ENCODE measurements at places on chromosomes 11 and 22.

DNA sequence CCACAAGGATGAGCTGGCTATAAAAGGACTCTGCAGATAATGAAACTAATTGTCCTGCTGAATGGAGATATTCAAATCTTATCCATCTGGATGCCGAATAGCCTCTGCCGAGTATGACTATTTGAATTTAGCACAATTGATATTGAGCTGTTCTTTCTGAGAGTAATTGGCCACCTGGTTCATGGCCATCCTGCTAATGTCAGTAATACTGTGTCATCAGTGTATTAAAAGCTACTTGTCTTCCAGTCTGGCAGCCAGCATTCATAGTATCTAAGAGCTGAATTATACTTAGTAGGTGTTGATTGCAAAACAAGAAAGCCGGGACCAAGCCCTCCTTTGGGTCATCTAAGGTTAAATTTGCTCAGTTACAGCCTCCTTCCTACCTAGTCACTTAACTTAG lies 310.7 kb upstream of the NCAM1 start:
- DNase-seq = no peak

- DNase-seq = no peak
Measured at GRCh38 chr11:128603003-128603696, 15.8 kb upstream of the ETS1 start.

GRCh38 chr22:37324340-37325038 lies 42.2 kb downstream of the CYTH4 start:
- DNase-seq = no peak

GRCh38 chr11:93591247-93591898 lies 48.2 kb upstream of the SMCO4 start:
- DNase-seq = no peak

GRCh38 chr22:39856588-39856987 lies 37.0 kb downstream of the ENTHD1 start:
- no peak for DNase-seq

GRCh38 chr11:14373941-14374646 lies 15.1 kb upstream of the RRAS2 start:
- DNase-seq = no peak

DNA sequence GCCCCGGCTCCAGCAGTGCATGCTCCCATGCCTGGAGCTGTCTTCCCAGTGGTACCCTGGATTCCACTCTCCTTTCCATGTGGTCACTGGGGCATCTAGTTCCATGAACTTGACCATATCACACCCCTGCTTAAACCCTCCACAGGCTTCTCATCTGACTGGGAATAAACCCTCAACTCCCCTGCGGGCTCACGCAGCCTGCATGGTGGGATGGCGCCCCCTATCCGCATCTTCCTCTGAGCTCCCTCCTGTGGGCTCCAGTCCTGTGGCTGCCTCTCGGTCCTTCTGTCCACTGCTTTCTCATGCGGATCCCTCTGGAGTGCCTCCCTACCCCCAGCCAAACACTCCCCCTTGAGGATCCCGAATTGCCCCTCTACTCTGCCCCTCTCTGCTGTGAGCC lies 41.4 kb upstream of the TTLL12 start:
- no peak for DNase-seq

- no peak for DNase-seq
Measured at GRCh38 chr11:72631806-72632731, 42.2 kb downstream of the PDE2A start.

DNA sequence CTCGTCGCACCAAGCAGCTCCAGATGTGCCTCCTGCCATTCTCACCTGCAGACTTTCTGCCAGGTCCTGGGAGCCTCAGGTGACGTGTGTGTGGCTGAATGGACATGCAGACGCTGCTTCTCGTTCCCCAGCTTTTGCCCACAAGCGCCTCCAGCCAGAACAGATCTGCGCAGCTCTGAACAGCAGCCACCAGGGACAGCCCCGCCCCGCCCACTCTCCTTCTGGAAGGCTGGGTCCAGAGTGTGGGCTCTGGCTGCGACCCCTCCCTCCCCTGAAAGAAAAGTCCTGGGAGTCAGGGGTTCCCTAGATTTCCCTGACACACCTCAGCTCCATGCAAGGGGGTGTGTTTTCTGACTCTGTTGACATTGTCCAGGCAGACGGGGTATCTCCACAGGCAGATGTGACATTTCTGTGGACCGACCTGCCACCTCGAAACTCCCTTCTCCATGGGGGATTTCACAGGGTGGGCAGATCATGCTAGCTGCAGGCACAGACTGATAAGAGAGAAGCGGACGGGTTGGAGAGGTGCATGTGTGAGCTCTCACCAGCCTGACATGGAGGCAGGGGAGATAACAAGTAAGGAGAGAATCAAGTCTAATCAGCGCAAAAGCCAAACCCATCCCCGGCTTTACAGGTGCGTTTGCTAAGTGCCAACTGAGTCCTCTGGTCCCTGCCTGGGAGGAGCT lies 19.8 kb downstream of the SLCO2B1 start:
- no peak for DNase-seq

GRCh38 chr11:69202511-69203221 lies 46.9 kb downstream of the SMIM38 start:
- no peak for DNase-seq

GRCh38 chr11:77100166-77101042 lies 2.2 kb upstream of the OMP start:
- DNase-seq = no peak

GRCh38 chr11:64864473-64865285 lies 13.7 kb downstream of the EHD1 start:
- peak; percentile 50 for DNase-seq

GRCh38 chr11:38384568-38384967 lies 1786.5 kb upstream of the RAG2 start:
- DNase-seq = no peak

DNA sequence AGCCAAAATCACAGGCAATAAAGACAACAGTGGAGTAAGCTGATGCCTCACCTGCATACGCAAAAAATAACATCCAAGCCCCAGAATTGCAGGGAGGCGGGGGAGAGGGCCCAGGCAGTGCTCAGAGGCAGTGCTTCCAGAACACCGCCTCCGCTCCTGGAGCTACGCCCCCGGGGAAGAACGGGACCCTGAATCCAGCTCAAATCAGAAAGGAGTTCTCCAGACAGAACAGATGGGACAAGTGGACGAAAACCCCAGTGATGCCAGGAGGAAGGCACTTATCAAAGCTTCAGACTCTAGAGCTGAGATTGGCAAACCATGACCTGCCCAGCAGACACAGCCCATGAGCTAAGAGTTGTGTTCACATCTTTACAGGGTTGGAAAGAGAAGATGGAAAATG lies 683.9 kb downstream of the TBC1D22A start:
- DNase-seq = no peak

- no peak for DNase-seq
Measured at GRCh38 chr11:10715571-10715970, 22.0 kb upstream of the IRAG1 start.

DNA sequence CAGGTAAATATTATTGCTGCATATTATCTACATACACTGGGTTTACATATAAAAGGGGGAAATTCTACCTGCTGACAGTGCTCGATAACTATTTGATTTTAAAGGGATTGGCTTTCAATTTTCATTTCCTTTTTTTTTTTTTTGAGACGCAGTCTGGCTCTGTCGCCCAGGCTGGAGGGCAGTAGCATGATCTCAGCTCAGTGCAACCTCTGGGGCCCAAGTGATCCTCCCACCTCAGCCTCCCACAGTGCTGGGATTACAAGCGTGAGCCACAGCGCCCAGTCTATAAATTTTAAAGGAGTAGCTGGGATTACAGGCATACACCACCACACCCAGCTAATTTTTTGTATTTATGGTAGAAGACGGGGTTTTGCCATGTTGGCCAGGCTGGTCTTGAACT lies 3.2 kb upstream of the PCF11 start:
- no peak for DNase-seq
